GF-D8 (cell line): ENCODE measurements at places on chromosomes 7 and 10.

- DNase-seq, result no peak
Observed at GRCh38 chr7:92988051-92988450, 129.7 kb downstream of the SAMD9 start.

GRCh38 chr10:24900888-24901685, 51.3 kb downstream of the PRTFDC1 start:
- no peak for DNase-seq

DNA sequence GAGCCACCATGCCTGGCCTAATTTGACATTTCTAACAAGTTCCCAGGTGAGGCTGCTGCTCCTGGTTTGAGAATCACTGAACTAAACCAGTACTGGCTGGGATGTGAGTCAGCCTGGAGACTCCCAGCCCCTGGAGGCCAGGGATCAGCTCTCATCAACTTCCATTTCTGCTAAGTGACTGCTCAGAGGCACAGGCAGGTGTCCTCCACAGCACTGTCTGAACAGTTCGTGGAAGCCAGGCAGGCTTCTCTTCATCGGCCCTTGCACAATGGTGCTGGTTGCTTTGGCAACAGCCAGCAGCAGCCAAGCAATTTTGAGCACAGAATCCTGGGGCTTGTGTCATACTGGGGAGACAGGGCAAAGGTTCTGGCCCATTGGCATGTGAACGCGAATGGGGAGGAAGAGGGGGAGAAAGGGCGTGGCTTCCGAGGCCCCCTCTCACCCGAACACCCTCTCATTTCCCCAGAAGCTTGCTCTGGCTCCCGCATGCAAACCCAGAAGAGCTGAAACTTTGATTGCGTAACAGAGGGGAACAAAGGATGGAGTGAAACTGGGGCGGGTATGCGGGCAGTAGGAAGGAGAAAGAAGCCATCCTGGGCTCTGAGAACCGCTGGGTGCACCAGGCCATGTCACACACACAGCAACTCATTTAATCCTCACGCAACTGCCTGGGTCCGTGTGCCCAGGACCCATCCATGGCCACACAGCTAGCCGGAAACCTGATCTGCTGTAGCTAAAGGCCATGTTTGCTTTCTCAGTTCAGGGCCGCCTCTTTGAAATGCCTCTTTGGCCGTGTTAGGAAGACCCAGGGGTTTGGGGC, 9.0 kb upstream of the POR start:
- peak; percentile 89 for DNase-seq

GRCh38 chr7:158947627-158948026, 91.3 kb downstream of the DYNC2I1 start:
- DNase-seq, result no peak

DNA sequence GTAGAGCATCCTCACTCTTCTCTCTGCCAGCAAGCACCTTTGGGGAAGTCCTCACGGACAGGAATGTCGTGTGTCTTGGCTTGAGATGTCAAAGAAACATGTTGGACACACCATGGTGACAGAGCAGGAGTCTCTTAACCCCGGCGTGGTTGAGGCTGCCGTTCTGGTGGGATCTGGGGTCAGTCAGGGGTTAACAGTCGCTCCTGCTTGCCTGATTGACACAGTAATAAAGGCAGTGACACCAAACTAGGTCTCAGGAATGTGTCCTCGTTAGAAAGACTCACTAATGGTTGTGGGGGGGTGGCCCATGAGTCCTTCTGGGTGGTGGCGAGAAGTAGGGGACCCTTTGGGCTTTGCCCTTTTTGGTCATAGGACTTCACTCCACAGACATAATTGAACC, 69.0 kb downstream of the TCF7L2 start:
- no peak for DNase-seq

DNA sequence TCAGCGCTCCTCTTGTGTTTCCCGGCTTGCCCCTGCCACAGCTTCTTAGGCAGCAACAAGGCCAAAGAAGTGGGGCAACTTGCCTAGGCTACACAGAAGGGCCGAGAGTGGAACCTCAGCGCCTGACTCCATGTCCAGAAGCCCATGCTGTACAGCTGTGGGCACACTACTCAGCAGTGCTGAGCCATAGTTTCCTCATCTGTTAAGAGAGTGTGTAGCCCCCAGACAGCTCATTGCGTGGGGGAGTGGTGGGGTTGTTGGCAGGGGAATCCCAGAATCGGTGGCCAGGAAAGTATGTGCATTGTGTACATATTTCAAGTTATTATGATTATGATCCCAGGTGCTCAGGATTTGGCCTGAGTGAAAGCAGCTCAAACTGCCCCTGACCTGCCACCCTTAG, 96.2 kb downstream of the CDH23 start:
- no peak for DNase-seq

- DNase-seq, result no peak
Observed at GRCh38 chr10:31624611-31625010, 304.0 kb downstream of the ARHGAP12 start.

DNA sequence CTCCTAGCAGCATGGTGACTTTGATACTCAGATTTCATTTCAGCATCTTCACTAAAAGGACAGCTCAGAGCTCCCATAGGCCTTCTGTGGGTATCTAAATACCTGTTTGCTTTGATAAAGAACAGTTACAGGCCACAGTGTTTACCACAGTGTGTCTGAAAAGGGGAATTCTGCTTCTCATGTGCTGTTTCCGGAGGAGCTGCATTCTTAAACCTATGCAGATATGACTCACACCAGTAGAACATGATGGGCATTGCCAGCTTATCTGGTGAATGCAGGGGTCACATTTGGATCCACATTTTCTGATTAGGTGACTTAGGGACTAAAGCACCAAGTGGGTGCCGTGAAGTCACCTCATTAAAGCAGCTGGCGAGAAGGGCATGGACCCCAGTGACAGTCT, 52.6 kb downstream of the TRRAP start:
- DNase-seq, result no peak

- no peak for DNase-seq
Observed at GRCh38 chr7:106203473-106203872, 81.3 kb downstream of the NAMPT start.

DNA sequence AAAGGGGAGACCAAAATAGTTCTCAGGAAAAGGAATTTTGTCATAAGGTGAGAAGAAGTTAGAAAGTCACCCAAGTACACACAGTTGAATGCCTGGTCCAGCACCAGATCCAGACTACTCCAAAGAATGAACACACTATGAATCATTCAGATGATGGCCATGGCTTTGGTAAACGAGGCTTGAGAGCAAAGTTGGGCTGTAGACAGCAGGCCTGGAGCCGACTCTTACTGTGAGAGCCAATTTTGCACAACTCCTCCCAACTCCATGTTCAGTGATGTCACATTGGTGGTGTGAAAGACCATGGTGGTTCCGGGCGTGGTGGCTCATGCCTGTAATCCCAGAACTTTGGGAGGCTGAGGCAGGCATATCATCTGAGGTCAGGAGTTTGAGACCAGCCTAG, 131.6 kb downstream of the PKD1L1 start:
- DNase-seq, result no peak

- peak; percentile 4 for DNase-seq
Observed at GRCh38 chr10:11746883-11747539, 4.8 kb downstream of the ECHDC3 start.

DNA sequence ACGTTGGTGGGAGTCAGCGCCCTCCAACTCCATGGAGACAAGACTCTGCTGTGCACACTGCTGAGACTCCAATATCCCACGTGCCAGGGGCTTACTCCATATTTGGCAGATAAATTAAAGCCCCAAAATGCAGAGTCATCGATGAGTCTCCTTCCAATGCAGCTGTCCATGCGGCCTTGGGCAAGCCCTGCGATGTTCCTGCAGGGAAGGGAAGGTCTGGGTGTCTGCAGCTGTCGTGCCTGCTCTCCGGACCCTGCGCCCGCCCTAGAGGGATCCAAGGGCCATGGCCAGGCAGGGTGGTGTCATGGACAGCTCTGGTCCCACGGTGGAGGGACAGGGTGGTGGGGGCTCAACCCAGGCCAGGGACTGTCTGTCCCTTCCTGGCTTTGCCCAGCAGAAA, 185.2 kb downstream of the PTPRN2 start:
- no peak for DNase-seq

DNA sequence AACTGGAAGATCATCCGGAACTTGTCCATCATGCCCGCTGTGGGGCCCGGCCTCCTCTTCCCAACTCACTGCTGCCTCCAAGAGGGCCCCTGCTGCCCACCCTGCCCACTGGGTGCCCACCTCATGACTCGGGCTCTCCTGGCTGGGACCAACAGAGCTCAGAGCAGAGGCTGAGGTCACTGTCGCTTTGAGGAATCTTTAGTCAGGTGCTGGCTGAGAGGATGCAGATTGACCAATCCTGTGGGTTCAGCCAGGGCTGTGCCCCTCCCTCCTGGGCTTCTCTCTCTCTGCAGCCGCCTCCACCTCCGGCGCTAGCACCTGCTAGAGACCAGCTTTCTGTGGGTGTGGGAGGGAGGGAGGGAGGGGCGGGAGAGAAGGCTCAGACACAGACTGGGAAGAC, at the start of gene CALHM1:
Gene CALHM1 (minus strand): TSS at position 181 of the 400 bp plus-strand sequence. CDS start 149 bp downstream, at position 32.
- DNase-seq, result peak; percentile 24

- no peak for DNase-seq
Observed at GRCh38 chr7:3710531-3710930, 409.5 kb downstream of the SDK1 start.

DNA sequence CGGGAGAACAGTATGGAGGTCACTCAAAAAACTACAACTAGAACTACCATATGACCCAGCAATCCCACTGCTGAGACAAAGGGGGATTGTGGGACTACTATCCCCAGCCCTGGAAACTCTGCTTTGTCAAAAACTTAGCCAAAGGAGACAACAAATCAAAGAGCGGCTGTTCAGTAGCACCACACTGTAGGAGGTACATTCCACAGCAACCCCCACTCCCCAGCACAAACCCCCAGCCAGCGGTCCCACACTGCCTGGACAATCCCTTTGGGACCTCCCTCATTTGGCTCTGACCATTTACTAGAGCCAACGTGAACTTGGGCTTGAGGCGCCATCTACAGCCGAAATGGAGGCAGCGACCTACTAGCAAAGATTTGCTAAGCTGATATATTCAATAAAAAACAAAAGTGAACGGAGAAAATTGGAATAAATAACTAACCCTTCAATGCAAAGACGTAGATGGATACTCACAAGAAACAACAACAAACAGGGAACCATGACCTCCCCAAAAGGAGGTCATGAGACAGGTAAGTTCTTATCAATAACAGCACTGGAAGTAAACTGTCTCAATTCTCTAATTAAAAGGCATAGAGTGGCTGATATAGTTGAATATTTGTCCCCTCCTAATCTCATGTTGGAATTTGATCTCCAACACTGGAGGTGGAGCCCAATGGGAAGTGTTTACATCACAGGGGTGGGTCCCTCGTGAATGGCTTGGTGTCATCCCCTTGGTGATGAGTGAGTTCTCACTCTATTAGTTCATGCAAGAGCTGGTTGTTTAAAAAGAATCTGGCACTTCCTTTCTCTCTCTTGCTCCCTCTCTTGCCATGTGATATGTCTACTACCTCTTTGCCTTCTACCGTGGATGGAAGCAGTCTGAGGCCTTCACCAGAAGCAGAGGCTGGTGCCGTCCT, 119.0 kb upstream of the KCNMA1 start:
- DNase-seq, result no peak

GRCh38 chr7:40721342-40721949, 586.6 kb downstream of the SUGCT start:
- no peak for DNase-seq

DNA sequence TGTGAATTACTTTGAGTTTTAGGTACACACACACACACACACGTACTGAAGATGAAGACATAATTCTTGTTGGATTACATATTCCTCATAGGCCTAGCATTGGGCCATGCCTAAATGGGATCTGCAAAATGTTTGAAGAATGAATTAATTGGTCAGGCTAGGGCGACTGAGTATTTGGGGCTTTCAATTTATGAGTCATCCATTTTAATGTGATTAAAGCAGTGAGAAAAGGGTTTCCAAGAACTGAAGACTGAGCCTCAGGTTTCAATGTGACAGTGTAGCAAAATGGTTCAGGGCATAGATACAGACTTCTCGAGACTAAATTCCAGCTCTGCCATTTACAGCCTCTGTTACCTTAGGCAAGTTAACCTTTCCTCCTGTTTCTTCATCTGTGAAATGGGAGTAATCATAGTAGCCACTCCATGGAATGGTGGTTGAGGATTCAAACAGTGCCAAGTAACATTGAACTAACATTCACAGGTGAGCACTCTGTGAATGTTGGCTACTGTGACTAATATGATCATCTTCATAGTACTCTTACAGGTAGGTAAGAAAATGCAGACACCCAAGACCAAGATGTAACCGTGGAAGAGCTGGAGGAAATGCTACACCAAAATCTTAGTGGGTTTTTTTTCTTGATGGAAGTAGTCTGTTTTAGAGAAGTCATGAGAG, 7.6 kb downstream of the BPGM start:
- no peak for DNase-seq

GRCh38 chr7:22688084-22688483, 38.9 kb upstream of the IL6 start:
- DNase-seq, result no peak

DNA sequence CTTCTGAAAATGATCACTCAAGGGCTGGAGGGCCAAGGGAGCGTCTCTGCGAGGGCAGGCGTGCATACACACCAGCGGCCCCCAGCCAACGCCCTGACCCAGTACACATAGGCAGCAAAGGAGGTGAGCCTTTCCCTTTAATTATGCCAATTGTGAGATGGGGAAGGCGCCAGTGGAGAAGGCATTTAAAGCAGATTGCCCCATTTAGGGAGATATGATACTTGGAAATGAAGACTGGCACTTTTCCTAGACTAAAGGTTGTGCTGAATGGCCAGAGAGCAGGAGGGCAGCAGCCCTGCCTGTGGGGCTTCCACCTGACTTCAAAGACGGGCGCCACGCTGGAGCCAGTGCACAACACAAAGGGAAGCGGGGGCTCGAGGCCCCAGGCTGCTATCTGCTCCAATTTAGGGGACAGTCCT, 24.1 kb downstream of the HIPK2 start:
- DNase-seq, result no peak

DNA sequence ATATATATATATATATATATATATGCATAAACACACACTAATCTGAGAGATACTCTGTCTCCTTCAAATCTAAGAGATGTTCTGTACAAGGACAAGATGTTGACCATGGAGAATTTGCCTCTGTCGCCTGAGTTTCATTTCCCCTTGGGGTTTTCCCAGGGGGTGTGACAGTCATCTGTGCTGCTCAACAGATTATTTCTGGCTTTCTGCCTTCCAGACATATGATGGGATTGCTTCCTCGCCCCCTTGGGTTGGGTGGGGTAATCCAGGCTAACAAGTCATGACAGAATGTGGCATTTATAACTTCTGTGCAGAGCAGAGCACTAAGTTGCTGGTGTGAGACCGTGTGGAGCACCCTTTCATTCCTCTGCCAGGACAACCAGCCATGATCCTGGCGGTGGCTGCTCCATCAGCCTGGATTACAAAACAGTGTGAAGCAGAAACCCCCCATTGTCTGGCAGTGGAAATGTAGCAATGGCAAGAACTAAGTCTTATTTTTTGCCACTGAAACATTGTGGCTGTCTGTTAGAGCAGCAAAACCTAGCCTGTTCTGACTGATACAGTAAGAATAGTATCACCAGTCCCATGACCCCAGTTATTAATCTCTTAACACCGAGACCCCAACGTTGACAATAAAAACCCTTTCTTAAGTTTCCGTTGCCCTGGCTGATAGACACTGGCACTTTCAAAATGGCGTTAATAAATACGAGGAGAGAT, 13.7 kb upstream of the USP6NL start:
- no peak for DNase-seq

- DNase-seq, result no peak
Observed at GRCh38 chr7:134962270-134962780, 24.0 kb upstream of the AGBL3 start.

GRCh38 chr7:9856668-9857067, 1117.0 kb upstream of the PHF14 start:
- DNase-seq, result no peak

GRCh38 chr10:22342421-22342820, 2.9 kb upstream of the SPAG6 start:
- DNase-seq, result no peak

- no peak for DNase-seq
Observed at GRCh38 chr7:27453702-27454405, 208.8 kb downstream of the HIBADH start.
